Cortex of kidney (tissue), 1 donor: ENCODE measurements at places on chromosomes 5 and 9.

- no peak for DNase-seq
Measured at GRCh38 chr5:180817893-180818674, 15.5 kb upstream of the MGAT1 start.

GRCh38 chr5:102450313-102450990 lies 48.3 kb downstream of the SLCO6A1 start:
- no peak for DNase-seq

GRCh38 chr9:110320651-110321445 lies 16.8 kb downstream of the TXNDC8 start:
- DNase-seq = no peak

DNA sequence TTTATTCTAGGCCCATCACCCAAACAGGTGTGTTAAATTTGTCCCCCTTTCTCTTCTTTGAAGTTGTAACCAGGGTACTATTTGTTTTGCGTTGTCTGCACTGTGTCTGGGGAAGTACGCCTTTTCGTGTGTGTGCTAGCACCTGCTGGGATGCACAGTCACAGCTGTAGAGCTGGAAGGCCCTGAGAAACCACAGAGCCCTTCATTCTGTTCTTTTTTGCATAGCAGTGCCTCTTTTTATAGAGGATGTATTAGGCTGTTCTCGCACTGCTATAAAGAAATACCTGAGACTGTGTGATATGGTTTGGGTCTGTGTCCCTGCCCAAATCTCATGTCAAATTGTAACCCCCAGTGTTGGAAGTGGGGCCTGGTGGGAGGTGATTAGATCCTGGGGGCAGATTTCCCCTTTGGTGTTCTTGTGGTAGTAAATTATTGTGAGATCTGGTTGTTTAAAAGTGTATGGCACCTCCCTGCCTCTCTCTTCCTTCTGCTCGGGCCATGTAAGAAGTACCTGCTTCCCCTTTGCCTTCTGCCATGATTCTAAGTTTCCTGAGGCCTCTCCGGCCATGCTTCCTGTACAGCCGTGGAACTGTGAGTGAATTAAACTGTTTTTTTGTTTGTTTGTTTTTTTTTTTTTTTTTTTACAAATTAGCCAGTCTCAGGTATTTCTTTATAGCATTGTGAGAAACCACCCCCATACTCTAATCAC lies 14.0 kb downstream of the SEC61B start:
- DNase-seq = no peak

DNA sequence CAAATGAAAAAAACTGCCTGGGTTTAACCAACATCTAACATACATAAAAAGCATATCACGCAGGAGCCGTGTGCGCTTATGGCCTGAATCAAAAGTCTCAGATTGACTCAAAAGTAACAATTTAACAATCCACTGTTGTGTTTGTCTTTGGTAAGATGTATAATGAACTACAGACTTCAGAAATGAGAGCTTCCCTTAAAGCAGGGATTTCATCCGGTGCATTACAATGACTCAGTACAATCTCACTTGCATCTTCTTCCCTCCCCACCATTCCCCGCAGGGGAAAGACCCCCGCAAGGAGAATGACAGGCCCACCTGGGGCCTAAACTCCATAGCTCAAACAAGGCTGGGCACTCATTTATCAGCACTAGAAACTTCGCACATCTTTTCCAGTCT lies 1.4 kb downstream of the ZFR start:
- no peak for DNase-seq

DNA sequence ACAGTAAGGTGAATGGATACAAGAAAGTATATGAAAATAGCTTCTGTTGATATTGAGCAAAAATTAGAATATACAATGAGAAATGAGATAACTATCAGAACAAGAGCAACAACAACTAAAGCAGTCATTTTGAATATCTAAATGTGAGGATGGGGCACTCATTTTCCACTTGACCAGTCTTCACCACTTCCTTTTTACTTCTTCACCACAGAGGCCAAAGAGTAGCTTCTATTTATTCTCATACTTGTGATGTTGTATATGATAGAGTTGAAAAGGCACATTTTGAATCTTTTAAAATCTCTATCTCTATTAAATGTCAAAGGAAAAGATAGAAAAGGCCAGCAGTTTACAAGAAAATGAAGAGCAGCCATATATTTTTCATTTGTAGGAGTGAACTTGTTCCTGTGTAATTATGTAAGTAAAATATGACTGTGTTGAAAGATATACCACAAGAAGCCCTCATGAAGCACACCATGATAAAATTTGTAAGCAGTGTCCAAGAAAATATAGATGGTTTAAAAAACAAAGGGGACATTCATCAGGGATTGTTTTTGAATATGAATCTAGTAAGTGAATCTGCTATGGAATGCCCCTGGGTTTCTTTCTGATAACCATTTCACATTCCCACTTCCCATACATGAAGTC lies 39.2 kb downstream of the ADAMTS19 start:
- no peak for DNase-seq

- no peak for DNase-seq
Measured at GRCh38 chr9:115593587-115594091, 475.7 kb upstream of the TNC start.

DNA sequence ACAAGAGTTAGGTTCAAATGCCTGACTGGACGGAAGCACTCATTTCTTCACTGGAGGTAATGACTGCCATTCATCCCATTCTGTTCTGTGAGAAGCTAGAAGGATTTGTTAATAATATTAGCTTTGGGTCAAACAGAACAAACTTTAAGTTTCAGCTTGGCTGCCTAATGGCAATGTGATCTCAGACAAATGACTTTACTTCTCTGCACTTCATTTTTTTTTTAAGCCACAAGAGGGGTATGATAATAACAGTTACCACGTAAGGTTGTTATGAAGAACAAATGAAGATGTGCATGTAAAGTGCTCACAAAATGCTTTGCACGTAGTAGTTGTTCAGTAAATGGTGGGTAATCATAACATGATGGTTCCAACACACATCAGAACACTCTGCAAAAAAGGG lies 199.4 kb downstream of the PAPPA start:
- DNase-seq = no peak
